ENCODE measurements at places on chromosomes 5 and 9.

DNA sequence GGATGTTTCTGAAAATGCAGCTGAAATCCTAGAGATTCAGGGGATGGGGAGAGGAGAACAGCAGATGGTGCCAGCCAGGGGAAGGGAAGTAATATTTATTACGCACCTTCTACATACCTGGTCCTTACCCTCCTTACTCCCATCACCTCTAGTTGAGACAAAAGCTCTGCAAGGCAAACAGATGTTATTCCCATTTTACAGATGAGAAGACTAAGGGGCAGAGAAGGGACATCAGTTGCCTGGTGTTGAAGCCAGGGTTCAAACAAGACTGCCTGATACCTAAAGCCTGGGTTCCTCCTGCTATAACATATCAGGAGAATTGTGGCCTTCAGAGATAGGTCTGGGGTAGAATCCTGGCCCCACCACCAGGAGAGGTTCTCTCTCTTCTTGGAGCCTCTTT lies 7.3 kb upstream of the BOD1 start:
- no peak for DNase-seq

DNA sequence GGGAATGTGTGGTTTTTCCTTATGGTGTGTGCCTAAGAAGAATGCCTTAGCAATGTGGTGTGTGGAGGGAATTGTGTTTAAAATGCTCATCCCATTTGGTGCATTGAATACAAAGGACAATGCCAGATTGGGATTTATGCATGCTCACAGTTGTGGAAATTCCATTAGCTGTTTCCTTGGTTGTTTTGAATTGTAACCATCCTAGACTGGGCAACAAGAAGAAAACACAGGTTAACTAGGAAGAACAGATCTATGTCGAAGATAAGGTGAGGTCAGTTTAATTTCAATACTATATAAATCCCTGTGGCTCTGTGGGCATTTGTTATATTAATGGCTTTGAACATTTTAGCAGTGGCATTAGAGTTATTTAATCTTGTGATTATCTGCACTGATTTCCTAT lies 266.8 kb downstream of the MAT2B start:
- DNase-seq = no peak

- DNase-seq = no peak
Observed at GRCh38 chr5:38237681-38238080, 20.7 kb upstream of the EGFLAM start.

- DNase-seq = no peak
Observed at GRCh38 chr9:91942201-91942600, 7.8 kb downstream of the ROR2 start.

- no peak for DNase-seq
Observed at GRCh38 chr9:97321691-97322090, 14.2 kb downstream of the CCDC180 start.

- no peak for DNase-seq
Observed at GRCh38 chr5:60541980-60542379, 158.0 kb downstream of the DEPDC1B start.

- no peak for DNase-seq
Observed at GRCh38 chr9:134935056-134935640, 17.4 kb upstream of the FCN1 start.

DNA sequence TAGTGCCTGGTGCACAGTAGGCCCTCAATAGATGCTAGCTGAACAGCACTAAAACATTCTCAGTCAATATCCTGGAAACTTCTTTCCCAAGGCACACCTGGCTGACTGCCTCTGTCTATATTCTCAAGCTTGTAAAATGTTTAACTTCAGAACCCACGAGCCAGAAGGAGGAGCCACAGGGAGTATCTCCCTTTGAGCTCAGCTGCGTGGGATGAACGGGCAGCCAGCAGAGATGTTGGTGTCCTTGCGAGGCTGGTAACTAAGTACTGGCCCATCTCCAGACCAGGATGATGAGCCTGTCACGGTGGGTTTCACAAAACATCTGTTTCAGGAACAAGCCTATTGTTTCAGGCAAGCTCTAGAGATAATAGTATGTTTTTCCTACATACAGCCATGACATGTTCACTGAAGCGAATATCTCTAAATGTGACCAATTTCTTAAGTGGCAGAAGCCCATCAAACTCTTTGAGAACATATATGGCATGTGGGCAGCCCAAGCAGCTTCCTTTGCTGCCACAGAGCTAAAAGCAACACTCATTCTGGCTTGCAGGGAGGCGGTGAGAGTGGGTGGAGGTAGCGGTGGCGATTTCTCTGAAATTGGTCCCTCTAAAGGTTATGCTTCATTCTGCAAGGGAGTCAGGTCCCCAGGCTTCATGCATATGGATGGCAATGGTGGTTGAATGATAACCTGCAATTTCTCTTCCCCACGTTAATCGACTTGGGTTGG lies 206.2 kb downstream of the TTLL11 start:
- DNase-seq = no peak

DNA sequence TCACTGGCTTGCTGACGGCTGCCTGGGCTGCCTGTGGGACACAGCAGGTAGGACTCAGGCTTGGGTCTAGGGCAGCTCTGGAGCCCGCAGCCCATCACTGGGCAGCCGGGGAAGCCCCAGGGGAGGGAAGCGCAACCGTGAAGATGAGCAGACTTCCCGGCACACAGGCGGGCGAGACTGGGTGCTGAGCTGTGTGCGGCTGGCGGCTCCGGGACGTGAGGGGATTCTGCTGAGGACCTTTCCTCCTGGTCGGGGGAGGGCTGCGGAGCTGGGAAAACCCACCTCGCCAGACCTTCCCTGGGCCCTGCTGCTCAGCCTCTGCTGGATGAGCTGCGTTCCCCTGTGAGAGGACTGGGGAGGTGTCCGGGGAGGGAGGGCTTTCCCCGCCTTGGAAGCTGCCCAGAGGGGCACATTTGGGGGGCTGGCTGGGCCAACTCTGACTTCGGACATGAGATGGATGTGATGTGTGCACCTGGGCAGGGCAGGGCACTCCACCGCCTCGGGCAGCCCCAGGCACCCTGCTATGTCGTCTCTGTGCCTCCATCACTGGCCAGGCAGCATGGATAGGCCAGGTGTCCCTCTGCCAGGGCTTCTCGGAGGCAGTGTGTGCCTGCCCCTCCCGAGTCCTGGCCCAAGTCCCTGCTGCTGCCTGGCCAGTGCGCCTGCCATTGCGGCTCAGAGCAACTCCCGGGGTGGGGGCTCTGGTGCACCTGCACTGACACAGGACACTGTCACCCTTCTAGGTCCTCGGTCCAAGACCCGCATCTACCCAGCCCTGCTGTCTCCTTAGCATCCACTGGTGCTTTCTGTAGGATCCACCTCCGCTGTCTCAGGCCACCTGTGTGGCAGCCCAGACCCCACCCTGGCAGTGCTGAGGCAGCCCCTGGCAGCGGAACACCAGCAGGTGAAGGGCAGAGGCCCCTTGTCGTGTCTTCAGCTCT lies 66.4 kb downstream of the COL5A1 start:
- DNase-seq = no peak

- no peak for DNase-seq
Observed at GRCh38 chr5:170681013-170681433, 102.5 kb upstream of the GABRP start.

- DNase-seq = no peak
Observed at GRCh38 chr5:150043657-150044328, 42.6 kb downstream of the CSF1R start.

DNA sequence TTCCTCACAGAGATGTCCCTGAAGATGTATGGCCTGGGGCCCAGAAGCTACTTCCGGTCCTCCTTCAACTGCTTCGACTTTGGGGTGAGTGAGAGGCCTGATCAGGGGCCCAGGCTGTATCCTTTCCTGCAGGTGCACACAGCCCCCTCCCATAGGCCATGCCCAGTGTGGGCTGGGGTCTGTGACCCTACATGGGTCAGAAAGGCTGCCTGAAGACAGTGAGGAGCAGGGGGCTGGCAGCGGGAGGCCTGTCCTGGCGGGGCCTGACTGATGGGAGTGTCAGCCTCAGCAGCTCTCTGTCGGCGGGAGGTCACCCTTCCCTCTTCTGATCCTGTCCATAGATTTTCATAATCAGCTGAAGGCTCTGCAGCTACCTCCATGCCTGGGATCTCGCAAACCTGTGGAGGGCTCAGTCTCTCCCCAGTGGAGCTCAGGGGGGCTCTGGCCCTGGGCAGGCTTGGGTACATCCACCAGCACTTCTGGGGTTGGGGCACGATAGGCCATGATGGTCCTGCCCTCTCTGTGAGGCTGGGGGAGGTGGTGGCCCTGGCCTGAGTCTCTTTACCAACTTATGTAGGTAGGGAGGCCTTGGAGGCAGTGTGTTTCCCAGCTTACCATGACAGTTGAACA lies 98.5 kb downstream of the CACNA1B start:
- DNase-seq = no peak

DNA sequence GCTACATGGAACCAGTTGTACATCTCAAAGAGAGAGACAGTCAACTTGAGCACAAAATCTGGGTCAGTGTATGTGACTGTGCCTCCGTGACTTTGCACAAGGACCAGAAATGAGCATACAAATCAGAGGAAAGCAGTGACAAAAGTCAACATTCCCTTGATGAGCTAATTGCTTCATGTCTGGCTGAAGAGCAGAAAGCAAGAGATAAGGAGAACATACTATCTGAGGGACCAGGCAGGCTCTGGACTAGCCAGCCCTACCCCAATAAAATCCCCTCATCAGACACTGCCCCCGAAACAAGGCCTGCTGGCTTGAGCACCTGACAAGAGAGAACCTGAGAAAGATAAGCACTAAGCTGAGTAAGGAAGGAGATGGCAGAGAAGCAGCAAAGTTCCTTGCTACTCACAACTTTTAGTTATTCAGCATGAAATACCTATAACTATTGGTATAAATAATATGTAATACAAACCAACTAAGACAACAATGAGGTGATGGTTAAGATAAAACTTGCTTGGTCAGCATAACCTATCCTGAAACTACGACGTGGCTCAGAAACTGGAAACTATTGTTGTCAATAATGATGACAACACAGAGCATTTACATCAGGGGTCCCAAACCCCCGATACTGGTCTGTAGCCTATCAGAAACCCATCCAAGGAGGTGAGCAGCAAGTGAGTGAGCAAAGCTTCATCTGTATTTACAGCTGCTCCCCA lies 9.5 kb downstream of the SIL1 start:
- no peak for DNase-seq

DNA sequence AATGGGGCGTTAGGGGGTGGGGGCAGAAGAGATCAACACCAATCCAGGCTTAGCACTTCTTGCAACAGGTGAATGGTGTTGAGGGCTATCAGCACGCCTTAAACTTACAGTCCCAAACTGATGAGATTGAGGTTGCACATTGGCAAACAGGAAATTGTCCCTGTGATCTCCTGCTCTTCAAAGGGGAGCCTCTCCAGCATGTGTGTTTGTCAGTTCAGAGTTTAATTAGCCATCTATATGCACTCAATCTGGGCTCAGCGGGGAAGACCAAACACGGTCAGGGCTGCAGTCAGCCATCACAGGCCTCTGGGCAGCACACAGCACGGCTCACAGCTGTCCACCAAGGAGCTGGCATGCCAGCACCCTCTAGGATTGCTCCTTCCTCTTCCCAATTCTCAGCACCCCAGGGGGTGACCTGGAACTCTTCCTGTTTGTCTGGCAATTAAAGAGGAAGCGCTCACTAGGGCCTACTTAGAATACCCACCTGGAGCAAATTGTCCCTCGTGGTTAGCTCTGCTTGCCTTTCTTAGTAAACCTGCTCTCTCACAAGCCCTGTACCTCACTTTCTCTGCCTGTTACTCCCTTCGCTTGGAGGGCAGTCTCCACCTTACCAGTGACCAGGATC lies 217.4 kb downstream of the SLIT3 start:
- DNase-seq = no peak

DNA sequence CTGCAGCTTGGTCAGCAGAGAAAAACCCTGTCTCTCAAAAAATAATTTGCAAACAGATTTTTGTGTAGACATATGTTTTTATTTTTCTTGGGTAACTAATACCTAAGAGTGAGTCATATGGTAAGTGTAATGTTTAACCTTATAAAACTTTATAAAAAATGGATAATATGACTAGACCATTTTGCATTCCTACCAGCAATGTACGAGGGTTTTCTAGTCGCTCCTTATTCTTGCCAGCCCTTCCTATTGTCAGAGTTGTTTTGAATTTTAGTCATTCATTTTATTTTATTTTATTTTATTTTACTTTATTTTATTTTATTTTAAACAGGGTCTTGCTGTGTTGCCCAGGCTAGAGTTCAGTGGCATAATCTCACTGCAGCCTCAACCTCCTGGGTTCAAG lies 37.8 kb downstream of the RABGAP1 start:
- no peak for DNase-seq

DNA sequence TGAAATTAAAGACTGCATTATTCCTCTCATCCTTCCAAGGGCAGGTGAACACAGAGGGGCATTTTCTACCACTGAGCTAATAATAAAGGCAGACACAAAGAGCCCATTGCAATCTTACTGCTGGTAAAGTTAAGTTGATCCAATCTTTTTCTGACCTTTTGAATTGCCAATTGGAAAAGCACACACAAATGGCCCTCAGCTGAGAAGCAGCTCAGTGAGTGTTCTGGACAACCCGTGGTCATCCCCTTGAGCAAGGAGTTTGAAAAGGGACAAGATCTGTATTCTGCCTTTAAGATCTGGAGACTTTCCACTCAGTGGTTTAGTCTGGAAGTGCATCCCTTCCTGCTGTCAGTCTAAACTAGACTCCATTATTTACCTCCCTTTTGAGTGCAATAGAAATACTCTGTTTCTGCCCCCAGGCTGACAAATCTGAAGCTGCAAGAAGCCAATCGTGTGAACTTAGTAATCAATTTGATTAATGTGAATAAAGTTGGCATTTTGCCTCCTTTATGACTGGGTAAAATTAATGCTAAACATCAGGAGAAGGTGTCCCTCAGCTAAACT lies 835.7 kb downstream of the MAT2B start:
- DNase-seq = no peak

- DNase-seq = no peak
Observed at GRCh38 chr5:71456362-71456743, 902 bp downstream of the BDP1 start.

- DNase-seq = no peak
Observed at GRCh38 chr5:59863777-59864176, 29.7 kb downstream of the PDE4D start.

- DNase-seq = no peak
Observed at GRCh38 chr9:16039218-16039987, 486.6 kb downstream of the CCDC171 start.

- no peak for DNase-seq
Observed at GRCh38 chr9:114467910-114468309, 37.4 kb downstream of the WHRN start.

GRCh38 chr5:139708434-139708861 lies 60.3 kb downstream of the CXXC5 start:
- DNase-seq = no peak

GRCh38 chr5:88094403-88094802 lies 174.2 kb downstream of the TMEM161B start:
- no peak for DNase-seq

DNA sequence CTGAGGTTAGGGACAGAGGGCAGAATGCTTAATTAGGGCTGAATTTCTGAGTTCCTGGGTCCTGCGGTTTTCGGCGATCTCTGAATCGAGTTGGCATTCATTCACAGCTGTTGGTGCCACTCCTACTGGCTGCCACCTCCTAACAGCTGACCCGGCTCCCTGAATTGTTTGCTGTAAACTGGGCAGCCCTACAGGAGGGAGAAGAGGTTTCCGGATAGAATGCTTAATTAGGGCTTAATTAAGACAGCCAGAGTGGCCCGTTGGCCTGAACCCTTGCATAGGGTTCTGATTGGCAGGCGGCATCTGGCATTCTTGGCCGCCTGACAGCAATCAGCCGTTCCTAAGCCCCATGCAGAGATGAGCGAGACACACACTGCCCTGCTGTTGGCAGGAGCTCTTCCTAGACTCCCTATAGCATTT lies 25.7 kb downstream of the FRMPD1 start:
- no peak for DNase-seq

GRCh38 chr5:180463916-180464602 lies 30.1 kb upstream of the CNOT6 start:
- no peak for DNase-seq

GRCh38 chr5:35458824-35459207 lies 158.8 kb upstream of the SPEF2 start:
- DNase-seq = no peak
